ENCODE measurements at places on chromosomes 16 and 17.

DNA sequence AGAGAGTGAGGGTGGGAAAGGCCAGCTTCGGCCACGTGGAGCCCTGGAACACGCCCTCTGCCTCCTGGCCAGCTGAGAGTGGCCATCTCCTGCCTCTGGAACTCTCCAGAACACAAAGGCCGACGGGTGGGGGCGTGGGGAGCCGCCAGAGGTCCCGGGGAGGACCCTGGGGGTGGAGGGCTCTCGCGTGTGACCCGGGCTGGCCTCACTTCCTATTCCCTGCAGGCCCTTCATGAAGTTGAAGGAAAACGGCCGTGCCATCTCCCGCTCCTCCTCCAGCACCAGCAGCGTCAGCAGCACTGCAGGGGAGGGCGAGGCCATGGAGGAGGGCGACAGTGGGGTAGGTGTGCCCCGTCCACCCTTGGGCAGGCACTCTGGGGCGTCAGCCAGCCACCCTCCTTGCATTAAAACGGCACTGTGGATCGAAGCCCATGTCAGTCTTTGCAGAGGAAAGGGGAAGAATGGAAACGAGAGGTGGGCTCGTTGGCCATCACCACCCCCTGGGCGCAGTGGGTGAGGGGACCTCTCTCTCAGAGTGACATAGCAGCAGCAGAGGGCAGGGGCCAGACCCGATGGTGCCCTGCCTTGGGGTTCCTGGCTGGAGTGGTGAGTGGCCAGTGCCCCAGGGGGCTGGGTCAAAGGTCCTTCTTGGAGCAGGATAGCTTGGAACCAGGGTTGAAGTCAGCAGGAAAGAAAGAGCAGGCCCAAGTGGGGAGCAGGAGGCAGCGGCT, 37.1 kb downstream of the OR1D5 start:
- DNase-seq = no peak

- DNase-seq = no peak
These were observed 341.2 kb downstream of the GRIN2A start for GRCh38 chr16:9840761-9841665.

- no peak for DNase-seq
These were observed 29.7 kb downstream of the LDHD start for GRCh38 chr16:75086688-75087374.

DNA sequence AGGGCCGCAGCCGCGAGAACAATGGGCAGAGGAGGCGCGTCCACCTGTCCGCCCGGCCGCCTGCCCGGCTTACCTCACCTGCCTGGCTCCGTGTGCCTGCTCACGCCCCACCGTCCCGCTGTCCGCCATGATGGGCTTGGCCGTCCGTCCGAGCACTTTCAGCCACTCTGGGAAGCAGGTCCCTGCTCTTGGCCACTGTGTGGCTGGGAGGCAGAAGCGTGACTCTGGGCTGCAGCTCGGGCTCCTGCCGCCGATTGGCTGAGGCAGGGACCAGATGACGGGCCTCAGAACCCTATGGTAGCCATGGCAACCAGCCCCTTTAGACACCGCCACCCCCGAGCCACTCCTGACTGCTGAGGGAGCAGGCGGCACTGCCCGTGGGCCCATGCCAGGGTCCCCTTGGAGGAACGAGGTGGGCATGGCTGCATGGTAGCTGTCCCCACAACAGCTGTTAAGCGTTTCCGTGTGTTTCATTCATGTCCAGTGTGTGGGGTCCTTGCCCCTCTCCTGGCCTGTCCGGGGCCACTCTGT, 8.9 kb upstream of the AXIN1 start:
- DNase-seq = no peak

- DNase-seq = no peak
These were observed 18.8 kb downstream of the ZNF652 start for GRCh38 chr17:49343273-49343672.

DNA sequence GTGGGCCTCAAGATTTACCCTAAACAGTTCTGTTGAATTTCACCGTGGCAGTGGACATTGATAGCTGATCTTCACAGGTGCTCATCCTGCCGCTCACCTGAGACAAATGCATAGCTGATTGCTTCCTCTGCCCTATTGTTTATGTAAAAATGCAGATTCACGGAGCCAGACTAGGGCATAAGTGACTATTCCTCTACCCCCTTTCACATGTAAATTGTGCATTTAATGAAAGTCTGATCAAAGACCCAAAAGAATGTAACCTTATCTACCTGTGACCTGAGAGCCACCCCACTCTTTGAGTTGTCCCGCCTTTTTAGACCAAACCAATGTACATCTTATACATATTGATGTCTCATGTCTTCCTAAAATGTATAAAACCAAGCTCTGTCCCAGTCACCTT, 312.4 kb upstream of the CDH5 start:
- DNase-seq = no peak

DNA sequence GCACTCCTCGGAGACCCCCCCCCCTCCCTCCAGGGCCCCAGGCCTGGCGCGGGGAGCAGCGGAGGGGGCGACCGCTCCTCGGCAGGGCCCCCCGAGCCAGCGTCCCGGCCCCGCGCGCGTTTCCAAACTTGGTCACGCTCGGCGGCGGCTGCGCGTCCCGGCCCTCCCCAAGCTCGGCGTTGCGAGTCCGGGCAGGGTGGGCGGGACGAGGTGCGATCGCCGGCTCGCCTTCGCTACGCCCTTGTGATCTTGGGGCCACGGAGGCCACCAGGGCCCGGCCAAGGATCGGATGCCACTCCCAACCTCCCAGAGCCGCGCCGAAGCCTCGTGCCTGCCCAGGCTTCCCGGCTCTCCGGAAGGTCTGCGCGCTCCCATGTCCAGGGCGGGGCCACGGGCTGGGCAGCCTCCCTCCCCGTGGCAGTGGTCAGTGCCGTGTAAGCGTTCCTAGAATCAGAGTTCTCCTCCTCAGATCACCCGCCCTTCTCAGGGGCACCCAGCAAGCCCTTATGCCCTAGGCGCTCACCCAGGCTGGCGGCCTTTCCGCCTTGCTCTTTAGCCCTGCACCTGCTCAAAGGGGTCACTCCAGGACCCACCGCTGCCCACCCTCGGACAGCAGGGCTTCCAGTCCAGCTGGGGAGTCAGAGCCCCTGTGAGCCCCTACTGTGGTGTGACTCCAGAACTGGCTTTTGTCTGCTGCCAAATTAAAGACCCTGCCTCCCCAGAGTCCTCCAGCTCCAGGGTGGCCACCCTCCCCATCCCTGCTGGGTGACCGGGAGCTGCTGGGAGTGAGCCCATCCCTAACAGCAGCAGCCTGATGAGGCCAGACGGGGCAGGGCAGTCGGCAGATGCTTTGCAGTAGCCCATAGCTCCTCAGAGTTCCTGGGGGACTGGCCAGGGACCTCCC, 12.2 kb upstream of the MRPS23 start:
- DNase-seq = no peak

DNA sequence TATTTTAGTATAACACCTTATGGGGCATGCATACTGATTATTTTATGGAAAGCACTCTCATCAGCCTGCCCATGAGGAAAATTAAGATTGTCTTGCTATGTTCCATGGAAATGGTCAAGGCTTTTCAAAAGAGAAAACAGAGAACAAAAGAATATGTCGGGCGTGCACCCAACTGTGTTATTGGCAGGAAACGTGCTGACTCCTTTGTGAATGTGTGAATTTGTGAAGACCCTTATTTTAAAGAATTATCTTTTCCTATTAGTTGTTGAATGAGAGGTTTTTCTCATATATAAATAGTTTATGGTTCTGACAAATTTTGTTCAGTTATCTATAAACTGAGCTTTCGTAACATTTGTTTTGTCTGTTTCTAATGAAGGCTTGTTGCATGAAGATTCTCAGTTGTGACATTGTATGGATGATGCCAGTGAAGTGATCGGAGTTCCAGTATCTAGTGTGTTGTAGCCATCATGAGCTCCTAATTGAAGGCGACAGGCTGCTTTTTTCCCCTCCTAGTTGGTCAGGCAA, 180.0 kb downstream of the BCAS3 start:
- no peak for DNase-seq

GRCh38 chr16:82363026-82363816, 193.2 kb upstream of the MPHOSPH6 start:
- no peak for DNase-seq

- no peak for DNase-seq
These were observed 33.6 kb upstream of the MED13 start for GRCh38 chr17:62098623-62099231.

DNA sequence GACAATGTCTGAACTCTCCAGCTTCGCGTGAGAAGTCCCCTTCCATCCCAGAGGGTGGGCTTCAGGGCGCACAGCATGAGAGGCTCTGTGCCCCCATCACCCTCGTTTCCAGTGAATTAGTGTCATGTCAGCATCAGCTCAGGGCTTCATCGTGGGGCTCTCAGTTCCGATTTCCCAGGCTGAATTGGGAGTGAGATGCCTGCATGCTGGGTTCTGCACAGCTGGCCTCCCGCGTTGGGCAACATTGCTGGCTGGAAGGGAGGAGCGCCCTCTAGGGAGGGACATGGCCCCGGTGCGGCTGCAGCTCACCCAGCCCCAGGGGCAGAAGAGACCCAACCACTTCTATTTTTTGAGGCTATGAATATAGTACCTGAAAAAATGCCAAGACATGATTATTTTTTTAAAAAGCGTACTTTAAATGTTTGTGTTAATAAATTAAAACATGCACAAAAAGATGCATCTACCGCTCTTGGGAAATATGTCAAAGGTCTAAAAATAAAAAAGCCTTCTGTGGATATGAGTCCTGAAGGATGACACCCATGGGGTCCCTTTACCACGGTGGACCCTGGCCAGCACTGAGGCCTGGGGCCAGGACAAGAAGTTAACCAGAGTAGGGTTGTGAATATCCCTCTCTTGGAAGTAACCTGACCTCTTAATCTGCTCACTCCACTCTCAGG, 10.5 kb upstream of the ITGAD start:
- DNase-seq = no peak

GRCh38 chr16:65315081-65315780, 193.4 kb upstream of the CDH11 start:
- DNase-seq = no peak

DNA sequence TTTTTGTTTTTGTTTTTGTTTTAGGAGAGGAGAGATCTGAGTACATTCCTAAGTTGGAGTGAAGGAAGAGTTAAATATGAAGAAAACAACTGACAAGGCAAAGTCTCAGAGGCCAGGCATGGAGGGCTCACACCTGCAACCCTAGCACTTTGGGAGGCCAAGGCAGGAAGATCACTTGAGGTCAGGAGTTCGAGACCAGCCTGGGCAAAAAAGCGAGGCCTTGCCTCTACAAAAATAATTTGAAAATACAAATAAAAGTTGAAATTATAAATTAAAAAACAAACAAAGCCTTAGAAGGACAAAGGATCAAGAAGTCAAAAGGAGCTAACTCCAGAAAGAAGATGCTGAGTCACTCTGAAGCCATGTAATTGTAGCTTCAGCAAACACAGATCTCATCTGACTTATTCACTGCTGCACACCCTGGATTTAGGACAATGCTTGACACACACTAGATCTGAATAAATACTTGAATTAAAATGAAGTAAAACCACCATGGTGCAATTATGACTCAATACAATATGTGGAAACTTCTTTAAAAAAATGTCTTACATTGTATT, 9.1 kb downstream of the CEP20 start:
- DNase-seq = peak; percentile 15

DNA sequence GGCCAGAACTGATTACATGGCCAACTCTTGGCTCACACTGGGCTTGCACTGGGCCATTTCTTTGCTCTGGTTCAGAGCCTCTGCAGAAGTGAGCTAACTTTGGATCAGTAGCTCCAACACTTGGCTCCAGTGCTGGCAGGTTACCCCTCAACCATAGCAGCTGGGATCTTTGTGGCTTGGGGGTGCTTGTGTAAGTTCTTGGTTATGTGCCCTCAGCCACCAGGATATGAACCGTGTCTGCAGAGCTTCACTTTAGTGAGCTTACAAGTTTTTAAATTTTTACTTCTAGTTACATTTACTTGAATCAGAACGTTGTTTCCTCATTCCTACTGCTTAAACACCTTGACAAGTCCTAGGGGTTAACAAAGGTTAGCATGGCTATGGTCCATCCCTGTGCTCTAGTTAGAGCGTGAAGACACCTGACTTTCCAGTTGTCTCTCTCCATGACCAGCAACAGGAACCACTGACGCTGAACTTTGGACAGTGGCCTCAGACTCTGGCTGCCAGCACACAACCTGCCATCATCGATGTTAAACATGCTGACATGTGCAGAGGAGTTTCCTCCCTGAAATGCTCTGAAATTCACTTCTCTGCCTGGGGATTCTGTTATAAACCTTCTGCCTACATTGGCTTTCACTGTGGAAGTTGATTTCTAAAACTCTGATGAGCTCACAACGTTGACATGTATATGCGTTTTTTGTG, 4.1 kb downstream of the PDF start:
- no peak for DNase-seq

DNA sequence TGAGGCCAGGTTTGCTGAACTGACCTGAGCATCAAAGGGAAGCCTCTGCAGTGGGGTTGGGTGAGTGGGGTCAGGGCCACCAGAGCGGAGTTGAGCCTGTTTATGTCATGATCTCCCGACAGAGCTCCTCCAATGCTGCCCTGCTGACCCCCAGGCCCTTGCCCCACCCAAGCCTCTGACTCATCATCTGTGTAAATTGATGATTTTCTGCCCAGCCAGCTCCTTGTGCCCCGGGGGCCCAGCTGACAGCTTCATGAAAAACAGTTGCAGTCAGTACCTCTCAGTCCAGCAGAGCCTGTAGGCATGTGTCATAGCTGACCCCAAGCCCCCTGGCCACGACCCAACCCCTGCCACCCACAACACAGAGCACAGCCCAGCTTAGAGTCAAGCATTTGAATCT, 134.9 kb downstream of the CCT6B start:
- DNase-seq = no peak

- DNase-seq = no peak
These were observed 6.5 kb downstream of the TFAP4 start for GRCh38 chr16:4266372-4266771.

DNA sequence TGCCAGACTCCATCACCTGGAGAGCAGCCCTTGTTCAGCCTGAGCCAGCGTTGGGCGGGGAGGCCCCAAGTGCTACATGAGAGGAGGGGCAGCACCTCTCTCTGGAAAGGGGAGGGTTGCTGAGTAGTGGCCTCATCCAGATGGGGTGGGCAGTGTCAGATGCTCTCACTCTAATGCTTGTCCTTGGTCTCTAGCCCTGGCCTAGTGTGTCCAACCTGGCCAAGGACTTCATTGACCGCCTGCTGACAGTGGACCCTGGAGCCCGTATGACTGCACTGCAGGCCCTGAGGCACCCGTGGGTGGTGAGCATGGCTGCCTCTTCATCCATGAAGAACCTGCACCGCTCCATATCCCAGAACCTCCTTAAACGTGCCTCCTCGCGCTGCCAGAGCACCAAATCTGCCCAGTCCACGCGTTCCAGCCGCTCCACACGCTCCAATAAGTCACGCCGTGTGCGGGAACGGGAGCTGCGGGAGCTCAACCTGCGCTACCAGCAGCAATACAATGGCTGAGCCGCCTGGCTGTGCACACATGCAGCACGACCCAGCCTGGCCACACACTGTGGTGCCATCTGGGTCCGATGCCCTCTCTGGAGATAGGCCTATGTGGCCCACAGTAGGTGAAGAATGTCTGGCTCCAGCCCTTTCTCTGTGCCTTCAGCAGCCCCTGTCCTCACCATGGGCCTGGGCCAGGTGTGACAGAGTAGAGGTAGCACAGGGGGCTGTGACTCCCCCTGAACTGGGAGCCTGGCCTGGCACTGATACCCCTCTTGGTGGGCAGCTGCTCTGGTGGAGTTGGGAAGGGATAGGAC, 4.3 kb downstream of the CTRL start:
- DNase-seq = no peak
